ENCODE measurements at places on chromosomes 1 and 21.

DNA sequence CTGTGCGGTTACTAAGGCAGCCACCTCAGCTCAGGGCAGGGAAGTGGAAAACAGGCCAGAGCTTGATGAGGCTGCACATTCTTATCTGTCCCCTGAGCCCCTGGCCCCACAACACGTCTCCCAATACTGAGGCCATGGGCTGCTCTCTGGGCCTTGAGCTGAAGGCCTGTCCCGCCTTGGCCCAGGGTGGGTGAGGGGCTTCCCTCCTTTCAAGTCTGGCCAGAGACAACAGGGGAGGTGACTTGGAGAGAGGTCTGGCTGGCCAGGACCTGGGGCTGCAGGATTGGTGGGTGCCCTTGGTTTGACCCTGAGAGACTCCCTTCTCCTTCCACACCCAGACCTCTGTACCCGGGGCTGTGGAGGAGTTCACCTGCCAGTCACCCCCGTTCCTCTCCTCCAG is 563.8 kb downstream of the PTPRU start:
- no peak for DNase-seq

DNA sequence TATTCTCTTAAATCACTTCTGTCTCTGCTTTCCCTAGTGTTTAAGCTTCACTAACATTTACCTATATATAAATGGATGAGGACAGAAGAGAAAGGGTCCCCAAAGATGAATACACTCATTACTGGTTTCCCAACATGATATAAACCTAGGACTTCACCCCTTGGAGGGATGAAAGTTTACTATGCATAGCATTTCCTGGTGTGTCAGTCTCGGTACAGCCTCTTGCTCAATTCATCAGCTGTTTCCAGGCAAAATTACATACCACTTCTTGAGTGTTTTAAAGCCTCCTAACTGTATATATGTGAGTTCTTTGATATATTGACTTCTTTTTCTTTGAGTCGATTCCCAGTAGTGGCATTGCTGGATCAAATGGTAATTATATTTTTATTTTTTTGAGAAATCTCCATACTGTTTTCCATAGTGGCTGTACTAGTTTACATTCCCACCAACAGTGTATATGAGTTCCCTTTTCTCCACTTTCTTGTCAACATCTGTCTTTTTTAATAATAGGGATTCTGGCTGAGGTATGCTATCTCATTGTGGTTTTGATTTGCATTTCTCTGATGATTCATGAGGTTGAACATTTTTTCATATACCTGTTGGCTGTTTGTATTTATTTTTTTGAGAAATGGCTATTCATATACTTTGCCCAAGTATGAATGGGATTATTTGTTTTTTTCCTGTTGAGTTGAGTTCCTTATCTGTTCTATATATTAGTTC is 259.3 kb upstream of the CACYBP start:
- no peak for DNase-seq

DNA sequence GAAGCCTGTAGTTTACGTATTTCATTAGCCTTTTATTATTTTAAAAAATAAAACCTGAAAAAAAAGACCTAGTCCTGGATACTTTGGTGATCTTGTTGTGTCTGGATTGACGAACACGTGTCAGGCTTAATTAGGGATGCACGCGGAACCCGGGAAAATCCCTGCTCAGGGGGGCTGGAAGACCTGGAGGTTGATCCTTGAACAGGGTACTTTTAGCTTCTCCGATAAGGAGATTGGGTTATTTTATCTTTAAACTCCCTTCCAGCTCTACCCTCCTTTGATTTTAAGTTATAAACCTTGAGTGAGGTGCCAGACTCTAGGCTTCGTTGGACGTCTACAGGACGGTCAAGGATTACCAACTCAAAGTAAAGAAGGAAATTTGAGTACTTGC is 552 bp upstream of the ZNF691 start:
- DNase-seq: no peak

- DNase-seq: peak; percentile 71
Observed at GRCh38 chr1:219812491-219813203, 115.7 kb downstream of the SLC30A10 start.

DNA sequence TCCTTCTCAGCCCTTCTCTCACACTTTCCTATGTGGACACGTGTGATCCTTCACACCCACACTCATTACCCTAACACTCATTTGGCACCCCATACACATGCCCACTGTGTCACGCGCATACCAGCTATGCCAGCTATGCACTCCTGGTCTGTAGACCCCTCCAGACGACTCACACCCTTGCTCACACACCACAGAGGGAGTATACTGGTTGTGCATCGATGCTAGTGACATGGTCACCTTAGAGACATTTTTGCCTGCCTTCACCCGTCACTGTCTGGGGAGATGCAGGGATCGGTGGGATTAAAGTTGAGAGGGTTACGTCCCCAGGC is 8.3 kb upstream of the PPM1J start:
- no peak for DNase-seq

DNA sequence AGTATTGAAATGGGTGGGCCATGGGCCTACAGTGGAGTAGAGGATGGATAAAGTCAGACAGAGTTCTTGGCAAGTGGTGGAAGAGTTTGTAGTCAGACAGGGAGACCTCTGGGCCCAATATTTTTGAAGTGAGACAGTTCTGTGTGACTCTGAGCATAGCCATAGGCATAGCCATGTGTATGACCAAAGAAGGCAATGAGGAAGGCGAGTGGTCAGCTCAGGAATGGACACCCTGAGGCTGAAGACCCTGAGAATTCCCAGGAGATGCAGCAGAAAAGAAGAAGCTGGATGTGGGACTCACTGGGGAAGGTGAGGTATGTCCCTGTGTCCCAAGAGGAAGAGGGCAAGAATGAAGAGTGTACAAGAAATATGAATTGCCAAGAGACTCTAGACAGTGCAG is 210.6 kb upstream of the IRF2BP2 start:
- DNase-seq: no peak

- no peak for DNase-seq
Observed at GRCh38 chr1:7462617-7463016, 308.5 kb upstream of the VAMP3 start.

DNA sequence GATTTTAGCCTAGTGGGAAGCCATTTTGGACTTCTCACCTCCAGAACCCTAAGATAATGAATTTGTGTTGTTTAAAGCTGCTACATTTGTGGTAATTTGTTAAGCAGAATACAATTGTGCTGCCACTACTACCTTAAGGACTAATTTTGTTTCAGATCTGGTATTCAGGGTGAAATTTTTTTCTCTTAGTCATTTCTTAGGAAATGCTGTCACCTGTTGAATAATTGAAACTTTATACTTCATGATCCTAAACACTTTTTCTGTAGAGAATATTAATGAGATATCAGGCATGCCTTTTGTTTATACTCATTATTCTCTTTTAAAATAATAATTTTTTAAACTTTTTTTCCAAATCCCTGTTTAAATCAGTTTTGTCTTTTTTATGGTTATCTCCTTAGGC is 246.8 kb downstream of the TGFB2 start:
- DNase-seq: no peak
